ENCODE measurements at places on chromosomes 11 and 22.

- DNase-seq: no peak
Measured at GRCh38 chr11:78833237-78833636, 258.6 kb upstream of the NARS2 start.

DNA sequence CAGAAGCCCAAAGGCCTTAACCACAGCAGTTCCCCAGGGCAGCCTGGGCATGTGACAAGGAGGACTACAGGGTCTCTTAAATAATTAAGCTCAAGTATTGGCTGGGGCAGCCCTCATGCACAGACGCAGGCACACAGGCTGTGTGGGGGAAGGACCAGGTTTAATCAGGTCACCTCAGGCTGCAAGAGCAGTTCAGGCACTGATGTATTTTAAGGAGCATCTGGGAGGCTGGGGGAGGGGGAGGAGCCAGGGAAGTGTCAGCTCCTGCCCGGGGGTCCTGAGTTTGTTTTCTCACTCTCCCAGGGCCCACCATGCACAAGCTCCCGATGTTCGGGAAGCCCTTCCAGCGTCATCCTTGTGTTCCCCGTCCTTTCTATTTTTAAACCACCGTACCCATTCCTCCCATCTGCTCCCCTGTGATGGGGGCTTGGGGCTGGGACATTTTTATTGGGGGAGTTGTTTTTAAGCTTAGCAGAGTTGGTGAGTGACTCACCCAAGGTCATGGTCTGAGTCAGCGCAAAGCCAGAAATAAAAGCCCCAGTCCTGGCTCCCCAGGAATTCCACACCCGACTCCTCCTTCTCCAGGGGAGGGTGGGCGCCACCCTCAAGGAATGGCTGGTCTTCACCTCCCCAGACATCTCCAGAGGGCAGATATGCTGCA is 2.4 kb downstream of the CSDC2 start:
- DNase-seq: no peak

DNA sequence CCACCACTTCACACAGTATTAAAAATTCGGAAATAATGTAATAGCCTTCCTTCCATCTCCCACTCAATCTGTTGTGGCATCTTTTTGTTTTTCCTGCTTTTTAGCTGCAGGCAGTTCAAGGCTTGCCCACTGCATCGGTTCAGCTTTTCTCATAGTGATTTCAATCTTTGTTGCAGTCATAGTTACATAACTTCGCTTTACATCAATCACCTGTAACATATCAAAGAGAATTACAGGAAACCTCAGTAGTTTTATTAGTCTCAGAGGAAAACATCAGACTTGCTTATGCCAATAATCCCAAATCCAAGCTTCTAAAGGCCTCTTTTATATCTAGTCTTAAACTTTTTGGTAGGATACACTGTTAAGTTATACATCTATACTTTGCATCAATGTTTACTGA is 20.5 kb downstream of the CHORDC1 start:
- no peak for DNase-seq

GRCh38 chr11:109222761-109223160 is 199.2 kb upstream of the C11orf87 start:
- no peak for DNase-seq

DNA sequence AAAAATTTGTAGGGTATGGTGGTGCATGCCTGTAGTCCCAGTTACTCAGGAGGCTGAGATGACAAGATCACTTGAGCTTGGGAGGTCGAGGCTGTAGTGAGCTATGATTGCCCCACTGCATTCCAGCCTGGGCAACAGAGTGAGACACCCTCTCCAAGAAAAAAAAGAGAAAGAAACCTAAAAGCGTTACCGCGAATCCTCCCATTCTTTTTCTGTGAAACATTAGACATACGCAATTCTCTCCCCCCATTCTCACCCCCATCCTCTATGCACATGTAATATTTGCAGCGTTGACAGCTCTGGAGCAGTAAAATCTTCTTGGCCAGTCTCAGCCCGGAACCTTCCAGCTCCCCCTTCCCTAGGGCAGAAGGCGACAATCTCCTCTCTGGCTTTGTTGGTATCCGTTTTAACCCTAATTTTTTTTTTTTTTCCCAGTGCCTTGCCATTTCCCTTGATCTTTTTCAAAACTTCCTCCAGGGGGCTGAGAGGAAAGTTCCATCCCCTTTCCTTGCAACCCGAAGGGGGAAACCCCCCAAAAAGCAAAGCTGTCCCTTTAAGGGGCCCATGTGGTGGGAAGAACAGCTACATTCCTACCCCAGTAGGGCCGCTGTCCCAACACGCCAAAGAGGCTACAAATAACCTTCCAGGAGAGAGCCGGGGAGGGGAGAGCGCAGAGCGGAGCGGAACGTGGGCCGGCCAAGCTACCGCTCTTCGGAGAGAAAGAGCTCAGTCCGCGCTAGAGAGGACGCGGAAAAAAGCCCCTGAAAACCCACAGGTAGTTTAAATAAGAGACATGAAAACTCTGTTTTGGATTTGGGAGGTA is 1.9 kb downstream of the LRP4 start:
- DNase-seq: no peak

DNA sequence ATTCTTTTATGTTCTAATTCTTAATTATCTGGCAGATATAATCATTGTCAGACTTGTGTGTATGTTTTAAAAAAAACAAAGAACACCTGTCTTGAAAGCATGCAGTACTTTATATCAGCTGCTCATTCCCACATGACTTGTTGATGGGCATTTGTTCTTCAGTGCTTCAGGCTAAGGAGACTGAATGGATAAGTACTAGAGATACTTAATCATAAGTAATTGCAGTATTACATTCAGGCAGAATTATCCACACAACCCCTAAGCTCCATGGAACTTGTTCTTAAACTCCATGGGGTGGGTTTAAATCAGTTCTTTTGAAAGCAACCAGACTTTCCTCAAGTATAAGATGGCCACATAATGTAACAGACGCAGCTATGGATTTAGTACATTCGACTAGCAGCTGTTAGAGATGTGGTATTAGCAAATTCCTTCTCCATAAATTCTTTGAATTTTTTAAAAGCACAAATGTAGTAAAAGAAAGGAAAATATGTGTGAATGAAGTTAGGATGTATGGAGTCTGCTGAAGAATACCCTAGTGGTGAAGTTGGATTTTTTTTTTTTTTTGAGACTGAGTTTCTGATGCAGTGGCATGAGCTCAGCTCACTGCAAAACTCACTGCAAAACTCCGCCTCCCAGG is 3.0 kb downstream of the JAM3 start:
- DNase-seq: no peak

- DNase-seq: peak; percentile 86
Measured at GRCh38 chr11:111878849-111879636, at the start of the genes CFAP68 and FDXACB1. Gene CFAP68 (plus strand): TSS chr11:111879541. CDS start chr11:111879561, 20 bp downstream. Gene FDXACB1 (minus strand): TSS chr11:111879165. CDS start chr11:111879132, 33 bp downstream.

GRCh38 chr22:38755911-38756532 is at the start of gene SUN2:
Gene SUN2 (minus strand): TSS chr22:38755998. CDS start chr22:38752628, 3,370 bp downstream.
- DNase-seq: peak; percentile 98

- DNase-seq: no peak
Measured at GRCh38 chr22:39470451-39471291, 13.9 kb downstream of the MGAT3 start.

- no peak for DNase-seq
Measured at GRCh38 chr11:8612522-8612921, 18.5 kb upstream of the STK33 start.

- no peak for DNase-seq
Measured at GRCh38 chr11:2688381-2689231, 11.2 kb downstream of the KCNQ1OT1 start.

- no peak for DNase-seq
Measured at GRCh38 chr11:116311206-116311605, 461.6 kb downstream of the BUD13 start.

DNA sequence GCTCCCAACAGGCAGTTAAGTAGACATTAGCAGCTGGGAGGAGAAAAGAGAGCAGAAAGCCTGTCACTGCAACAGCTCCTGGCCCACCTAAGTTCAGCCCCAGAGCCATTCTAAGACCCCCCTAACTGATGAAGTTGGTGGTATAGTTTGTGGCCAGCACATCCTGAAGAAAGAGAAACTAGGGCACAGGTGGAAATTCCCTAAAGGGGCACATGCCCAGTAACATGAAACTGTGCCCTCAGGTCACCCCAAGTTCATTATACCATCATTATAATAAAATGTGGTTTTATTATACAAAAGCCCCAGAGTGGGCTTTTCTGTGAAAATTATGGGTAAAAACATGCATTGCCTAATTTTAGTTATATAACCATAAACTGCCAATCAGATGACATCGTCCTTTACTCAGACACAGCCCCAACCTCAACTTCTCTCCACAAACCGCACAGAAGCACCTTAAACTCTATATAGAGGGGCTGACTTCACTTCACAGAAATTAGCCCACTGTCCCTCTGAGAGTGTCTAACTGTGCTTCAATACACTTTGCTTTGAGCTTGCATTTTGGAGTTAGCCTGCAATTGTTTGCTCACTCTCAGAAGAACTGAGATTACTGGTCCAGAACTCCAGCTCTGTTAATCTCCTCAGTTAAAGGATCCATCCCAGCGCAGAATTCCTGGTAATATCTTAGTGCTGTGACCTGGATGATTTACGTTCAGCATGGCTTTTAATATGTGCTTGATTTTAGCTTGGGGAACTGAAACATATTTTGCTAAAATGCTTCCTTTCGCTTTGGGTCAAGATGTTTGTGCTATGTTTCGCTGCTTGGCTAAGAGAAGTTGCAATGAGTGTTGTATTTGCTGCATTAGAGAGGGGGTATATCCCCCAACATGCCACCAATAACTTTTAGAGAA is 1.8 kb upstream of the APOL3 start:
- peak; percentile 21 for DNase-seq

GRCh38 chr11:114886644-114887265 is 208.4 kb downstream of the NXPE2 start:
- no peak for DNase-seq

DNA sequence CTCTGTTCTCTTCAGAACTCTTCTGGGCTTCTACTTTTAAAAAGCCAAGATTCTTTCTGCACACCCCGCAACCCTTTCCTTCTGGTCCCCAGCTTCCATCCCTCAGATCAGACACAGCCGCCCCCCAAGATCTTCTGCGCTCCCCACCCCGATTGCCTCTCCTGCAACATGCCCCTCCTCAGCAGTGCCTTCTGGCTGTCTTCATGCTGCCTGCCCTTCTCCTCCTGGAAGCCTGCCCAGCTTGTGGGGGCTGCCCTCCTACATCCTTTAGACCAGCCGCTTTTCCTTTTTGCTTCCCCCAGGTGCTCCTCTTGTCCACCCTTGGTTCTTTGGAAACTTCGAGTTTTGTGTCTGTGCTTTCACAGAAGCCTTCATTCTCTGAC is 144.2 kb downstream of the FEZ1 start:
- DNase-seq: no peak

GRCh38 chr11:1040428-1041148 is 4.1 kb upstream of the MUC6 start:
- DNase-seq: no peak

GRCh38 chr11:122796128-122796717 is 42.1 kb upstream of the CRTAM start:
- DNase-seq: peak; percentile 32
